ENCODE measurements at places on chromosomes 6 and 20. TPM values are rescaled to one million over a fixed set of nuclear protein-coding genes. Genes with fewer than 3 reads are reported as not detected.

DNA sequence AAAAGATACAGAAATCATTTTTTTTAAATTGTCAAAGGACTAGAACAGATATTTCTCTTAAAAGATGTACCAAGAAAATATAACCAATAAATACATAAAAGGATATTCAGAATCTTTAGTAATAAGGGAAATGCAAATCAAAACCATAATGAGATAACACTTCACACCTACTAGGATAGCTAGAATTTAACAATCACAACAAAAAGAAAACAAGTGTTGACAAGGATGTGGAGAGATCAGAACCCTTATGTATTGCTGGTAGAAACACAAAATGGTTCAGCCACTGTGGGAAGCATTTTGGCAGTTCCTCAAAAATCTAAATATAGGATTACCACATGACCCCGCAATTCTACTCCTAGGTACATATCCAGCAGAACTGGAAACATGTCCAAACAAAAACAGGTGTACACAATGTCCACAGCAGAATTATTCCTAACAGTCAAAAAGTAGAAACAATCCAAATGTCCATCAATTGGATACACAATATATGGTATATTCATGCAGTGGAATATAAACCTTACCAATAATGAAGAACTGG lies 211.0 kb downstream of the LRFN2 start:
- H3K27me3 ChIP-seq = no peaks in the 10 kb centered on the region
- no peak for DNase-seq
- no peaks in the 10 kb centered on the region for H3K36me3 ChIP-seq
- no peak overlapping the region for H3K4me3 ChIP-seq

GRCh38 chr6:159981403-159982245 lies 12.7 kb downstream of the IGF2R start:
- peaks cover 4% of the 10 kb centered on the region for H3K36me3 ChIP-seq
- peak overlapping the region; percentile 71 for H3K27ac ChIP-seq
- peak; percentile 74 for DNase-seq
- H3K27me3 ChIP-seq = no peaks in the 10 kb centered on the region
- peaks cover 59% of the 10 kb centered on the region for H3K4me1 ChIP-seq

DNA sequence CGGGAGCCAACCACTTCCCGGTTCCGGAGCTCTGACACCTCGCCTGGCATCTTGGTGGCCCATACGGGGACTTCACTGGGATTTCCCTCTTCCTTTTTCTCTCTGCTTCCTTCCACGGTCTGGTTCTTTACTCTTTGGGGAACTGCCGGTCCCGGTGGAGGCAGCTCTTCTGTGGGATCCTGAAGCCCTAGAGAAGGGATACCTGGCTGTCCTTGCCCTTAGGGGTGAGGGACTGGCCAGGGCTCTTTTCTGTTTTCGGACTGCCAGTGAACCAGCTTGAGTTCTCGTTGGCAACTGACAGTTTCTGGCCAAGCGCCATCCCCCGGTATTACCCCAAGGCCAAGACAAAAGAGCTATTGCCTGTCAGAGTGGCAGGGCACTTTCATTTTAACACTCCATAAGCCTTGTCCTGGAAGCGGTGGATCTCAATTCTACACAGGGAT lies 880 bp upstream of the CPXM1 start:
- no peak for DNase-seq
- no peak overlapping the region for H3K4me3 ChIP-seq
- H3K27ac ChIP-seq = no peak overlapping the region

DNA sequence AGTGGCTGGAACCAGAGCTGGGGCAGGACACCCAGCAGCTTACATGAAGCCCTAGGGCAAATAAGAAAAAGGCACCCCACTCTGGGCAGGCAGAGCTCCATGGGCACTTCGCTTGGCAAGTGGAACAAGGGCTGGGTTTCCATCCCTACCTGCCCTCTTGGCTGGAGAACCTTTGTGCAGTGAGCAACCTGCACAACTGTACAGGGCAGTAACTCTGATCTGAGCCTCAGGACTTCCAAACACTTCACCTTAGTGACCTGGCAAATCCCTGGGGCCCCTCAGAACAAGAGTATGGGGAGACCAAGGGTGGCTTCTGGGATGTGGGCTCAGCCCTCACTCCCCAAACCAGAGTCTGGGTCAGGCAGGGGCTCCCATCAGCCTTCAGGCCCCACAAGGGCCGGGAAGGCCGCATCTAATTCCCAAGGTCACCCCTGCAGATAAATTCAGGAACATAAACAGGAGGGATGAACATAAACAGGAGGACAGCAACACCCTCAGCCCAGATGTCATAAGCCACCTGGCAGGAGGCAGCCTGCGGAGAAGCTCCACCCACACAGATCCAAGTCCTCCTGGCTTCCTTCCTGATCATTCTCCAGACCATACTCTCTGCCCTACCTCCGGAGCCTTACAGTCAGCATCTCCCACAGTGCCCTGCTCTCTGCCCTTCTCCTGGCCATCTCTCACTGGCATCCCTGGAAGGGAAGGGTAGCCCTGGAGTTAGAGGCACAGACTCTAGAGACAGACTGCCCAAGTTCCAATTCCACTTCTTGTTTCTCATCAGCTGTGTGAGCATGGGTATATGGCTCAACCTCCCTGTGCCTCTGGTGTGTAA lies 37.5 kb downstream of the HNF4A start:
- H3K36me3 ChIP-seq = no peaks in the 10 kb centered on the region
- H3K27me3 ChIP-seq = 0 out of 3 replicates have a peak, but pooled peaks cover 2% of the 10 kb centered on the region
- H3K4me3 ChIP-seq = no peak overlapping the region
- DNase-seq = no peak

GRCh38 chr6:14144678-14145113 lies 27.1 kb downstream of the CD83 start:
- H3K4me1 ChIP-seq = peaks cover 3% of the 10 kb centered on the region
- H3K36me3 ChIP-seq = no peaks in the 10 kb centered on the region
- H3K27me3 ChIP-seq = peaks cover 31% of the 10 kb centered on the region
- H3K27ac ChIP-seq = no peak overlapping the region
- DNase-seq = peak; percentile 95

DNA sequence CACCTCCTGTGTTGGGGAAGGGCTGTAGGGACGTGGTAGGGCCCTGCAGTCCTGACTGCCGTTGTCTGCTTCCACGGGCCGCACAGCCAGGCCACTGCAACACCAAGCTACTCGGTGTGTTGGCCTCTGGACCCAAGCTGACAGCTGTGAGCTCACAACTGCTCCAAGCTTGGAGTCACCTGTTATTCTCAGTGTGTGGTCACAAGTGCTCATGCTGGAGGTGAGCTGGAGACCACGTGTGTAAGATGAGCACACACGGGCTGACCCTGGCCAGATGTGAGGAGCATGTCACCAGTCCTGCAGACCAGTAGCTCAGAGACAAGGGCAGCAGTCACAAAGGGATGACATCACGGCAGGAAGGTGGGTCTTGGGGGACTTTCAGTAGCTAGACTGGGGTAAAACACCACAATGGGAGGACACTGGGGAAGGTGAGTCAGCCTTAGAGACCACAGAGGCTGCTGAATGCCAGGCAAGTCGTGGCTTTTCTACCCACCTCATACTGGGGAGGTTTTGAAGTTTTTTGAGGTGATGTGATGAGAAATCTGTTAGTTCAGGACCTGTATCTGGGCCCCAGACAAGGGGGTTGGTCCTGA lies 87.3 kb downstream of the FAM120B start:
- no peak for DNase-seq
- H3K27me3 ChIP-seq = no peaks in the 10 kb centered on the region
- no peak overlapping the region for H3K27ac ChIP-seq
- H3K36me3 ChIP-seq = peaks cover 55% of the 10 kb centered on the region
- peaks cover 4% of the 10 kb centered on the region for H3K4me1 ChIP-seq
- H3K4me3 ChIP-seq = no peak overlapping the region

- no peaks in the 10 kb centered on the region for H3K4me1 ChIP-seq
- DNase-seq = no peak
- no peaks in the 10 kb centered on the region for H3K36me3 ChIP-seq
- peaks cover 9% of the 10 kb centered on the region for H3K27me3 ChIP-seq
Measured at GRCh38 chr6:138455746-138456400, 43.4 kb downstream of the NHSL1 start.

DNA sequence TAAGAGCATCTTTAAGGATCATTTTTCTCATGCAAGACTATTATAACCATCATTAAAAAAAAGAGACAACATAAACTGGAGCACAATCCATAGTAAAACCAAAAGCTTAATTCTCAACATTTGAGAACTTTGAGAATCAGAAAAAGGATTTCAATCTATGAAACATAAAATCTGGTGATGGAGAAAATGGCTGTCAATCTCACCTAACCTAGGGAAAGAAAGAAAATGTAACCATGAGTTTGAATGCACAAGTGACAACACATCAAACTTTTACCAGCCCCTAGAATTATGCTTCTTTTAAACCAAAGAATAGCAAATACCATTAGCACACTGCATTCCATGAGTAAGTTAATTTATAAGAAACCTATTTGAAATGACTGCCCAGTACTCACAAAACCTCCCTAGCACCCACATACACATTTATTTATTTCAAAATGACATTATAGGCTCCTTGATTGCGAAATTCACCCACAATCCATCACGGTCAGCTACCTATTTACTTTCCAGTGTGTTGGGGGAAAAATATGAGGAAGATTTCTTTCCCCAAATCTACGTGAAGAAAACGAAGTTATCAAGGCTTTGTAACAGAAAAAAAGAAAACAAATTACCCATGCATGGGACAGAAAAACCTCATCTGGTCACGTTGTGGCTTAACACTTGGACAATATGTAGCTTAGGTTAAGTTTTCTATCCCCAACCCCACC lies 828 bp downstream of the ASCC3 start:
- H3K36me3 ChIP-seq = no peaks in the 10 kb centered on the region
- peak overlapping the region; percentile 84 for H3K27ac ChIP-seq
- H3K27me3 ChIP-seq = no peaks in the 10 kb centered on the region
- H3K4me3 ChIP-seq = peak overlapping the region; percentile 80

The PTCHD4 gene
- polyA plus RNA-seq = not detected

The DLL1 gene
- polyA plus RNA-seq = not detected

The TMEM74B gene
- polyA plus RNA-seq = 19.0 TPM
